Small intestine (tissue), 16 donors: ENCODE measurements at places on chromosomes 2 and 18.

DNA sequence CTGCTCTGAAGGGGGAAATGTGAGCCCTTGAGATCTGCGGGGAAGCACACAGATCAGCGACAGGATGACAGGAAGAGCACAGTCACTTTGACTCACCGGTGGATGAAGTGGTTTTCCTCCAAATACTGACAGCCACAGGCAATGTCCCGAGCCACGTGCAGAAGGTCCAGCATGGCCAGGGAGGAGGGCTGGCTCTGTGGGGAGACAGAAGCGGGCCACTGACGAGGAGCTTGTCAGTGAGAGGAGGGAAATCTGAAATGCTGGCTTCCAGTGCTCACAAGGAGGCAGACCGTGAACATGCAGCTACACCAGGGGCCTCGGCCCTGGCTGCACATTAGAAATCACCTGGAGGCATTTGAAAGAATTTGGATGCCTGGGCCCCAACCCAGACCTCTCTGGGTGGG lies 98.7 kb downstream of the CLIP4 start:
- no peaks in the 10 kb centered on the region for H3K36me3 ChIP-seq
- no peak overlapping the region for H3K27ac ChIP-seq
- no peak overlapping the region for H3K4me3 ChIP-seq
- H3K4me1 ChIP-seq, result no peaks in the 10 kb centered on the region
- H3K27me3 ChIP-seq, result no peaks in the 10 kb centered on the region

DNA sequence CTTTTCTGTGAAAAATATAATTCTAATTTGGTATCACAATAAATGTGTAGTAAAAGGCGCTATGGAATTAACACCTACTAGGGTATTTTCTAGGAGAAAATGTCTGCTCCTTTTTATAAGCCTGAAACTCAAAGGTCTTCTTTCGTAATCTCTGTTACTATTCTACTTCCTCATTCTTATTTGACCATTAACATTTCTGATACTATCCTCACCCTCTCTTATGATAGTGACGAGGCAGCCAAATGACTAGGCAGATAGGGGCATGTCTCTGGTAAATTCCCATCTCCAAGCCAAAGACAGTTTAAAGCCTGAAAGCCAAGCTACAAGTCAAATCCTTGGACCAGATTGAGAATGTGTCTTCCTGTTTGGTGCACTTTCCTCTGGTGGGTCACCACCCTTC lies 251.7 kb downstream of the LRRTM4 start:
- H3K27me3 ChIP-seq, result no peaks in the 10 kb centered on the region
- DNase-seq, result no peak
- H3K4me3 ChIP-seq, result no peak overlapping the region

GRCh38 chr18:26654616-26655524 lies 106.5 kb upstream of the KCTD1 start:
- H3K4me1 ChIP-seq, result no peaks in the 10 kb centered on the region
- H3K4me3 ChIP-seq, result no peak overlapping the region
- DNase-seq, result no peak
- no peaks in the 10 kb centered on the region for H3K36me3 ChIP-seq

- H3K27ac ChIP-seq, result no peak overlapping the region
- no peak overlapping the region for H3K4me3 ChIP-seq
- no peaks in the 10 kb centered on the region for H3K4me1 ChIP-seq
- H3K27me3 ChIP-seq, result no peaks in the 10 kb centered on the region
Measured at GRCh38 chr2:217101972-217102371, 242.1 kb upstream of the TNP1 start.

DNA sequence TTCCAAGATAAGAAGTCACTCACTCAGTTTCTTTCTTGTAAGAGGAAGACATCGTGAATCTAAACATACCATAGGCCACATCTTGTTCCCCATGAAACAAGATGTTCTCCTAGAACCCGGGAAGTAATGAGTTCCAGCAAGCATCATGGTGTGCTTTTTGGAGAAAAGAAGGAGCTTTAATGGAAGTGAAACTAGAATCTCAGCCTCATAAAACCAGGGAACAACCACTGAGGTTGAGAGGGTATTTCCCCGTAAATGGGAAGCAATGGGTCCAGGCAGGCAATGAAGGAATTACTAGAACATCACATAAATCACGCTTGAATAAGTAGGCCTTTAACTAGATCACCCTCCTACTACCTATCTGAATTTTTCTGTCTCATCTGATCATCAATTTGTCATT lies 40.3 kb downstream of the PSTPIP2 start:
- H3K36me3 ChIP-seq, result no peaks in the 10 kb centered on the region
- H3K4me1 ChIP-seq, result no peaks in the 10 kb centered on the region
- no peak for DNase-seq
- no peak overlapping the region for H3K4me3 ChIP-seq
- peaks cover 13% of the 10 kb centered on the region for H3K27me3 ChIP-seq

DNA sequence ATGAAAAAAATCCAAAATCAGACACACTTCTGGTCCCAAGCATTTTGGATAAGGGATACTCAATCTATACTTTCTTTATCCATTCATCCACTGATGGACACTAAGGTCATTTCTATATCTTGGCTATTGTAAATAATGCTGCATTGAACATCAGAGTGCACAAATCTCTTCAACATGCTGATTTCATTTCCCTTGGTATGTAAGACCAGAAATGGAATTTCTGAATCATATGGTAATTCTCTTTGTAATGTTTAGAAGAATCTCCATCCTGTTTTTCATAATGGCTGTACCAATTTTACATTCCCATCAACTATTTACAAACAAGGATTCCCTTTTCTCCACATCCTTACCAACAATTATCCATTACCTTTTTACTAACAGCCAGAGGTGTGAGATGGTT lies 33.7 kb upstream of the MCM6 start:
- no peaks in the 10 kb centered on the region for H3K4me1 ChIP-seq
- H3K27ac ChIP-seq, result no peak overlapping the region
- no peaks in the 10 kb centered on the region for H3K27me3 ChIP-seq
- peaks cover 4% of the 10 kb centered on the region for H3K36me3 ChIP-seq
- DNase-seq, result no peak

- H3K27ac ChIP-seq, result no peak overlapping the region
- no peaks in the 10 kb centered on the region for H3K27me3 ChIP-seq
- no peaks in the 10 kb centered on the region for H3K4me1 ChIP-seq
- peaks cover 35% of the 10 kb centered on the region for H3K36me3 ChIP-seq
- DNase-seq, result no peak
Measured at GRCh38 chr2:238438856-238439849, 12.4 kb downstream of the ASB1 start.

GRCh38 chr2:128421861-128422311 lies 103.2 kb upstream of the HS6ST1 start:
- no peak for DNase-seq
- H3K36me3 ChIP-seq, result no peaks in the 10 kb centered on the region
- no peaks in the 10 kb centered on the region for H3K4me1 ChIP-seq
- no peak overlapping the region for H3K27ac ChIP-seq
- H3K27me3 ChIP-seq, result no peaks in the 10 kb centered on the region

GRCh38 chr18:58758046-58758445 lies 86.8 kb downstream of the MALT1 start:
- no peaks in the 10 kb centered on the region for H3K27me3 ChIP-seq
- no peak overlapping the region for H3K4me3 ChIP-seq
- DNase-seq, result no peak
- H3K27ac ChIP-seq, result no peak overlapping the region
- no peaks in the 10 kb centered on the region for H3K36me3 ChIP-seq

DNA sequence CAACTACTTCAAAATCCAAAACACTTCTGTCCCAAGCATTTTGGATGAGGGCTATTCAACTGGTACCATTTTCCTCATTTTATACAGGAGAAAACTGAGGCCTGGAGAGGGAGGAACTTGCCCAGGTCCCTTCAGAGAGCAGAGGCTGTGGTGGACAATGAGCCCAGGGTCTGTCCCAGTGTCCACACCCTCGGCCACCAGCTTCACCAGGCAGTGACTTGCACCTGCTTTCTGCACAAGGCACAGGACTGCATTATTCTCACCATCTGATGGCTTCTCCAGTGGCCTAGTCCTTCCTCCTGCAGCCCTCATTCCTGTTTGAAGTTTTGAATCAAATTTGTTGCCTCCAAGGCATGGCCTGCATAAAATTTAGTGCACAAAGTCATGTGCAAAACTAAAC lies 53.3 kb downstream of the RNF144A start:
- no peak overlapping the region for H3K27ac ChIP-seq
- no peak overlapping the region for H3K4me3 ChIP-seq
- no peaks in the 10 kb centered on the region for H3K4me1 ChIP-seq
- H3K36me3 ChIP-seq, result no peaks in the 10 kb centered on the region

DNA sequence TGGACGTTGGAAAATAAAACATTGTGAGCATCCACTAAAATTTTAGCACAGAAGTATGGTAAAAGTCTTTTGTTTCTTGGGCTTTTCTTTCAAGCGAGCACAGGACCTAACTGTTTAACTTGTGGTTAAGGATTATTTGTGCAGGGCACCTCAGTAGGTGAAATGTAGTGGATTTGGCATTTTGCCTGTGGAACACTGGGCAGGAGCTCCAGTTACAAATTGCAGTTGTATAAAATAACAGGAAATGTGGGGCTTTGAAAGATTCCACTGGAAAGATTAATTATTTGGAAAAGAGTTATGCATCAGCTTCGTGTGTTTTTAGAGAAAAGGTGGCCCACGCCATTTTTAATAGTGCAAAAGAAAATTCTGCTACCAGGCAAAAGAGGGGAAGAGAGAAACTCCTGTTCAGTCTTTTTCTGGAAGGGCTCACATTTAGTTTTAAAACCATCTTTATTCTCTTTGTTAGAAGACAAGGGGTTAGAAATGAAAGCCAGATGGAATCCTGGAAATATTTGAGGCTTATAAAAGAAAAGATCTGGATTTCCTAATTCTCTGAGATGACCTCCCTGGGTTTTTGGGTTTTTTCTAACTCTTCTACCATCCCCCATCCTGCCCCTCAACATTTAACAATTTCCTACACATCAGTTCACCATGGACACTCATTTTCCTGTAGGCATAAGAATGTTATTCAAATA lies 144.3 kb upstream of the SERTAD2 start:
- DNase-seq, result no peak
- no peak overlapping the region for H3K4me3 ChIP-seq
- peaks cover 13% of the 10 kb centered on the region for H3K27me3 ChIP-seq
- H3K36me3 ChIP-seq, result no peaks in the 10 kb centered on the region

- no peaks in the 10 kb centered on the region for H3K36me3 ChIP-seq
- H3K27me3 ChIP-seq, result no peaks in the 10 kb centered on the region
- H3K4me3 ChIP-seq, result no peak overlapping the region
- DNase-seq, result no peak
- no peak overlapping the region for H3K27ac ChIP-seq
- no peaks in the 10 kb centered on the region for H3K4me1 ChIP-seq
Measured at GRCh38 chr2:3864943-3865865, 161.8 kb downstream of the DCDC2C start.

- no peak overlapping the region for H3K27ac ChIP-seq
- H3K4me3 ChIP-seq, result no peak overlapping the region
- H3K36me3 ChIP-seq, result no peaks in the 10 kb centered on the region
- peak; percentile 12 for DNase-seq
Measured at GRCh38 chr18:10247021-10247741, 207.3 kb upstream of the APCDD1 start.
